ENCODE measurements at places on chromosomes 6 and 20.

DNA sequence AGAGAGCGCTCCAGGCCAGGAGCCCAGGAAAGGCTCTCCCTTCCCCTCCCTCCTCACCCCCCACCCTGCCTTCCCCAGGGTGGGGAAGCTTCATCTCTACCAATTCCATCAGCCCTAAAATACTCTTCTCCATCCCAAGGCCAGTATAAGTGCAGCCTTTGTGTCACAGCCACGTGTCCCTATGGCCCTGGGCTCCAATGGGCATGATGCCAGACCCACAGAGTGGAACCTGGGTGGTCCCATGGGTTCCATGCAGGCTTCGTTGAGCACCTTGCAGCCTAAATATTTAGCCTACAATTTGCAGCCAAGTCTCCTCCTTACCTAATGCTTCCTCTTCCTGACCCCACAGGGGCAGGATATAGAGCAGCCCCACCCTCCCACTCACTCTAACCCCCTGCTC is 976 bp upstream of the MATN4 start:
- DNase-seq = no peak

- no peak for DNase-seq
Observed at GRCh38 chr6:152637296-152638047, at the start of gene SYNE1. TSS of gene SYNE1 (minus strand) at chr6:152637362. CDS start at chr6:152628331, 9,031 bp downstream.

GRCh38 chr20:47205577-47206123 is 150.8 kb downstream of the ZMYND8 start:
- peak; percentile 70 for DNase-seq

DNA sequence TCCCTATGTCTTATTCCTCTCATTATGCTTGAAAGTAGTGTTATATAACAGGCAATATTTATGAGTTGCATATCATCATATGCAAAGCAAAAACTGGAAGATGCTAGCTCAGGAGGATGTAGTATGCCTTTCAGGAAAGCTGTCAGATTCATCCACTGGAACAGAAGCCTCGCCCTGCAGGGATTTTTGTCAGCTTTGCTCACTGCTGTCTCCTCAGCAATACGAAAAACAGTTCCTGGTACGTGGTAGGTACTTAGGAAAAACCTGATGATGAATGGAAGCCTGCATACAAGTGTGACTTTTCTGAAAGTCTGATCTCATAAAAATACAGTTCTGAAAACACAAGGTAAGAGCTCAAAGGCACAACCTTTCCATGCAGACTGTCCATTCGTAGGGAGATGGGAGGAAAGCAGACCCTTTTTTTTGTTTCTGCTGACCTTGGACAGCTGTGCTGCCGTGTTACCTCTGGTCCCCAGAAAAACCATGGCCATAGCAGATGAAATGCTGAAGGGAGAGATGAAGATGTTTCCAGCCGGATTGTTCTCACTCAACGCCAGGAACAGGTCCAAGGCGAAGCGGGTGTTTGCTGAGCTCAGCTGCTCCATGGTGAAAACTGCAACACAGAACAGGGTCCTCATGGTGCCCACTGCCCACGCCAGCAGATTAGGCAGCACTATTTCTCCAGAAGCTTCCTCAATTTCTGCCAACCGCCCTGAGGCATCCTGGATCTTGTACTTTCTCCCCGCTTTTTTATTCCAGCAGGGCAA is 1.5 kb downstream of the SERPINB1 start:
- DNase-seq = no peak

GRCh38 chr20:36010076-36010475 is 41.7 kb downstream of the CNBD2 start:
- no peak for DNase-seq

DNA sequence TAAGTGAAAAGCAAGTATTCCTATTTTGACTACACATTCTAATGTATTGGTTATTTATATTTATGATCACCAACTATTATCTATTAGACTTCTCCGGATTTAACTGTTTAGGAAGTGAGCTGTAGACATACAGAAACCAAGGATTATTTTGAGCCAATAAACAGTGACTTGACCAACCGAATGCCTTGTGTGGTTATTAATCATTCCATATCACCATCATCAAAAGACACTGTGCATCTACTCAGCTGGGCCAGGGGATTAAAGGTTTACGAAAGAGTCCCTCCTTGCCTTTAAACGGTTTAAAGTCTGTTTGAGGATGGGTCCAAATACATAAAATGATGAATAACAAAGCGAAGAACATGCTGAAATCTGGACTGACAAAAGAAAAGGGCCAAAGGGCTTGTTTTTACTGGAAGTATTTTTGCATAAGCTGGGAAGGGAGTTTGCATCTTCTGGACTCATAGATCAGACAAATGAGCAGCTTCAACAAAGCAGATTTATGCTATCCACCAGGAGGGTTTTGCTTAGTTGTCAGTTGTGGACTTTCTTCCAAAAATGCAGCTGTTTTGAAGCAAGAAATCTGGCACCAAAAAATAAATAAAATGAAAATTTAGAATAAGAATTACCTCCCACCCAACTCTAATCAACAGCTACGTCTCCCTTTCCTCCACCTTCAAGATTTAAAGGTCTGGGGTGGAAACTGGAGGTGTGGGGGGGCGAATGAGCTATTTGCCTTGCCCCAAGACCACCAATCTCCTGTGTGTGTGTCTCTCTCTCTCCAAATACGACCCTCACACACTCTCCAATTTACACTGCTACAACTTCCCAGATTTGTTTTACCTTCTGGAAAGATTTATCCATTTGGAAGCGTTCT is 33.6 kb upstream of the ID4 start:
- no peak for DNase-seq

DNA sequence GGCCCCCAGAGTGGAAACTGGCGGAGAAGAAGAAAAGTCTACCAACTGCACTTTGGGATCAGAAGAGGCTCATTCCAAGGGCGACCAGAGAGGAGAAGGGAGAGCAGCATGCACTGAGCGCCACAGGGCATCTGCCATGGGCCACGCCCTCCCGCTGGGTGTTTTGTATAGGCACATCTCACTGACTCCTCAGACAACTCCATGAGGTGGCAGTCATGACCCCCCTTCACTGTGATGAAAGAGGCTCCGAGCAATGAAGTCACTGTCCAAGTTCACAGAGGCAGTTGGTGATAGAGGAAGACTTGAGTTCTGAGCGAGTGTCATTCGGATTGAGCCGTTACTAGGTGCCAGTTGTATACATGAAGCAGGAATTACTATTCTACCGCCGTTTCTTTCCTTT is 15.4 kb downstream of the BPIFB1 start:
- DNase-seq = no peak

DNA sequence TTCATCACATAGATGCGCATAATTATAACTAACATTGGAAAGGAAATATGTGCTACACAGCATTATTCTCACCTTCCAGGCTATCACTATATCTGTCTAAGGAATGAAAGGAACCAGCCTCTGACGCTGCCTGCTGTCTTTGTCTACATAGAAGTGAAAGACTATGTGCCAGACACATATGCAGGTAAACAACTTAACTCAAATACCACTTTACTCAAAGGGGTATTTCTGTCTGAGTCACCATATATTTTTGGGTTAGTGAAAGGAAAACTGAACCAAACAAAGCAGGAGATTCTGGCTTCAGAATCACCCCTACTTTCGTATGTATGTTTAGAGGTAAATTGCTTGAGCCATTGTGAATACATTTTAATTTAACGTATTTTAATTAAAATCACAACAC is 328.6 kb upstream of the PLCB4 start:
- no peak for DNase-seq

GRCh38 chr6:70847106-70848084 is 109.5 kb downstream of the B3GAT2 start:
- no peak for DNase-seq

DNA sequence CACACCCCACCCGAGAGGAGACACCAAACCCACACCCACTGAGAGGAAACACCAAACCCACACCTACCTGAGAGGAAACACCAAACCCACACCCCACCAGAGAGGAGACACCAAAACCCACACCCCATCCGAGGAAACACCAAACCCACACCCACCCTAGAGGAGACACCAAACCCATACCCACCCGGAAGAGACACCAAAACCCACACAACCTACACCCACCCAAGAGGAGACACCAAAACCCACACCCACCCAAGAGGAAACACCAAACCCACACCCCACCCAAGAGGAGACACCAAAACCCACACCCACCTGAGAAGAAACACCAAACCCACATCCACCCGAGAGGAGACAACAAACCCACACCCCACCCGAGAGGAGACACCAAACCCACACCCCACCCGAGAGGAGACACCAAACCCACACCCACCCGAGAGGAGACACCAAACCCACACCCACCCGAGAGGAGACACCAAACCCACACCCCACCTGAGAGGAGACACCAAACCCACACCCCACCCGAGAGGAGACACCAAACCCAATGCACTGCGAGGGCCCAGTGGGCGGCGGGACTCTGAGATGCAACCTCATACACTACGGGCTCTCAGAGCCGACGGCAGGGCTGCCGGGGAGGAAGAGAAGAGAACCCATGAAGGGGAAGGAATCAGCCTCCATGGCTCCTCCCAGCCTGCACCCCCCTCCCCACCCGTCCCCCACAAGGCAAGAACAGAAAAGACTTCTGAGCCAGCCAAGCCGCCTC is 83.3 kb downstream of the TAF4 start:
- no peak for DNase-seq

DNA sequence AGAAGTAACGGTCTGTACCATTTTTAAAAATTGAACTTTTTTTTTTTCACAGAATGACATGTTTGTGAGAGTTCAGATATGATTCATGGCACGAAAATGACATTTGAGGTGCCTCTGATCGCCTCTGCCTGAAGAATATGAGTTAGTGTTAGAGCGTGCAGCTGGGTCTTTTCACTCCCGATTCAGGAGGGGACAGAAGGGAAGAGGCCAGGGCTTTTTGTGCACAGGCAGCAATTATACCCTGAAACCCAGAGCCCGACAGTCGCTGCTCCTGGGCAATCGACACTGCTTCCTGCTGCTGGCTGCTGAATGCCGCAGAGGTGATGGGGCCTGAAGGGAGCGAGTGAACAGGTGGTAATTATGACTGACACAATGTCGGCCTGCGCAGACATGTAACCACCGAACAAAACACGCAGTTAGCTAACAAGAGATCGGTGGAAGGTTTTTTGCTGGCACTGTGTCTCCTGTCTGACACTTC is 652.0 kb upstream of the NOX3 start:
- no peak for DNase-seq

- no peak for DNase-seq
Observed at GRCh38 chr6:51926125-51926524, 161.3 kb downstream of the PKHD1 start.

DNA sequence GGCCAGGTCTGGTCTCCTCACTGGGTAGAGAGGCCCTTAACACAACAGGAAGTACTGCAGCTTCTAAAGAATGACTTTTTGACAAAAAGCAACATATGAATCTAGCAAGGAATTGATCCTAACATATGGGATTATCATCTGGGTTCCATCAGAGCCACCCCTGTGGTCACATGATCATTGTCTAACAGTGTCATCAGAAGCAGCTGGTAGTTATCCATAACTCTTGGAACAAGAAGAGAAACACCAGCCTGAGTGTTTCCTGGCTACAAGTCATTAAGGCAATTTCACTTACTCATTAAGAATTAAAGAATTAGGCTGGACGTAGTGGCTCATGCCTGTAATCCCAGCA is 219.3 kb upstream of the ARID1B start:
- no peak for DNase-seq

DNA sequence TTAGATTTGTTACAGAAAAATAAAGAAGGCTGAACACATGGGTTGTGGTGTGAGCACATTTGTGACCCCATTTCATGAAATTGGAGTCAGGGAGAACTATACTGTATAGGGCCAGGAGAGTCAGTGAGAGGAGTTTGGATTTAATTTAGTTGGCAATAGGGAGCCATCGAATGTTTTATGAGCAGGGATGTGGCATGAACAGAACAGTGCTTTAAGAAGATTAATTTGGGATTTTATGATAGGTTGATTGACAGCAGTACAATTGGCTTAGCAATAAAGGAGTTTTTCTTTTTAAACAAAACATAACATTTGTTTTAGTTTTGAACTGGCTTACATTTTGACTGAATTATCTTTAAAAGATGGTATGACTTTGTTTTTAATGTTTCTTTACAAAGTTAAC is 105.6 kb upstream of the GLP1R start:
- DNase-seq = no peak

DNA sequence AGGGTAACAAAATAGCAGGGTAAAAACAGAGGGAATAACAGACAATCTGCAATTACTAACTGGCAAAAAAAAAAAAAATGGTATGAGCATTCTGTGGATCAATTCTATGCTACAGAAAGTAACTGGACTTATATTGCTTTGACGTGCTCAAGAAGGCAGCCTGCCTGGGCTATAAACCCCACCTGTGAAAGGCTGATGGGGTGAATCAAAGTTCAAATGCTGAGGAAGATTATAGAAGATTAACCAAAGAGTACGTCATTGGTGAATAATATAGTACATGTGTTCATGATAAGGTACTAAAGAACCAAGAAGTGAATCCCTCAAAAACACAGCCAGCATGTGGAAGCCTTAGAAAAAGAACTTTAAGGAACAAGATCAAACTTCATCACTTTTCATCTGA is 441.9 kb upstream of the PTCHD4 start:
- no peak for DNase-seq

GRCh38 chr6:88263591-88263990 is 97.4 kb upstream of the CNR1 start:
- DNase-seq = peak; percentile 88

- peak; percentile 21 for DNase-seq
Observed at GRCh38 chr6:42402184-42402583, 49.5 kb downstream of the TRERF1 start.

GRCh38 chr6:149895833-149896271 is 2.1 kb downstream of the RAET1E start:
- no peak for DNase-seq

- no peak for DNase-seq
Observed at GRCh38 chr6:46606338-46606737, 46.3 kb downstream of the CYP39A1 start.

GRCh38 chr6:50720623-50721022 is 7.3 kb downstream of the TFAP2D start:
- DNase-seq = no peak

DNA sequence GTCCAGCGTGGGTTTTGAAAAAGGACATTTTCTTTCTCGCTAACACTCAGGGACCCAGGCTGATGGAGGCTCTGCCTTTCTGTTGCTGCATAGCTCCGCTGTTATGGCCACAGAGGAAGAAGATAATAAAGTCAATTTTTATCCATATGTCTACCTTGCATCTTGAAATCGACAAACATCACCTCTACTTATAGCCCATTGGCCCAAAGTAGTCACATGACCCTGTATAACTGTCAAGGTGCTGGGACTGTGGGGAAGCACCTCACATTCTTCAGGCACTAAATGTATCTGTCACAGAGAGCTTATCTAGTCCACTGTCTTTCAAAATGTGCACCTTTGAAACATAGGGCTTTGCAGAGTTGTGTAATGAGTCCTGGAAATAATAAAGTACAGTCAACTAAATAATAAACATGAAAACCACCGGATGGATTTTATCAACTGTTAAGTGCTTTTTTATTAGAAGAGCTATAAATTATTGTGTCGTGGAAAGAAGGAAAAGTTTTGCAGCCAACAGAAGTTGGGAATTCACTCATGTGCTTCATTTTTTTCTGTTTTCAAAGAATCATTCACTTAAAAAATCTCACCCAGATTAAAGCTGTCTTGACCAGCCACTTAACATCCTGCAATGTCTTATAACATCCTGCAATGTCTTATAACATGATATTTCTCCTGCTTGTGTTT is 47.7 kb upstream of the RCAN2 start:
- no peak for DNase-seq

Data from HL-60 (cell line).